H1 (cell line): ENCODE measurements at places on chromosomes 7 and 10.

GRCh38 chr10:123906884-123907652, 15.5 kb upstream of the CPXM2 start:
- no peak for DNase-seq

GRCh38 chr10:32982911-32983909, 25.2 kb upstream of the ITGB1 start:
- no peak for DNase-seq

DNA sequence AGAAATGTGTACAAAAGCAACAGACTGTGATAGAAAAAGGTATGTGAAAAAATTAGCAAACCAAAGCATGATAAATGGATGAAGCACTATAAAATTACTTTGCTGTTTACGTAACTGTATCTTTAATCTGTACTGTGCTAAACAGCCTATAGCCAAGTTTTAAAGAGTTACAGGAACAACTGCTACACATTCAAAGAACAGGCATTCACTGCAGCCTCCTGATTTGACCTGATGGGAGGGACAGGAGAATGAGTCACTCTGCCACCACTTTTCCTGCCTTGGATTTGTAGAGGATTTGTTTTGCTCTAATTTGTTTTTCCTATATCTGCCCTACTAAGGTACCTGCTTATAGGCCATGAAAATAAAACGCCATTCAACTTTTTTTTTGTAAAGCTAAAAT, 116.1 kb downstream of the FANK1 start:
- no peak for DNase-seq

GRCh38 chr10:100983868-100984671, 3.2 kb downstream of the MRPL43 start:
- DNase-seq = no peak

GRCh38 chr7:29127527-29127926, 18.8 kb downstream of the CPVL start:
- no peak for DNase-seq

GRCh38 chr10:4108693-4109092, 323.7 kb upstream of the KLF6 start:
- DNase-seq = no peak

GRCh38 chr10:72736828-72737220, 44.9 kb downstream of the MCU start:
- no peak for DNase-seq

DNA sequence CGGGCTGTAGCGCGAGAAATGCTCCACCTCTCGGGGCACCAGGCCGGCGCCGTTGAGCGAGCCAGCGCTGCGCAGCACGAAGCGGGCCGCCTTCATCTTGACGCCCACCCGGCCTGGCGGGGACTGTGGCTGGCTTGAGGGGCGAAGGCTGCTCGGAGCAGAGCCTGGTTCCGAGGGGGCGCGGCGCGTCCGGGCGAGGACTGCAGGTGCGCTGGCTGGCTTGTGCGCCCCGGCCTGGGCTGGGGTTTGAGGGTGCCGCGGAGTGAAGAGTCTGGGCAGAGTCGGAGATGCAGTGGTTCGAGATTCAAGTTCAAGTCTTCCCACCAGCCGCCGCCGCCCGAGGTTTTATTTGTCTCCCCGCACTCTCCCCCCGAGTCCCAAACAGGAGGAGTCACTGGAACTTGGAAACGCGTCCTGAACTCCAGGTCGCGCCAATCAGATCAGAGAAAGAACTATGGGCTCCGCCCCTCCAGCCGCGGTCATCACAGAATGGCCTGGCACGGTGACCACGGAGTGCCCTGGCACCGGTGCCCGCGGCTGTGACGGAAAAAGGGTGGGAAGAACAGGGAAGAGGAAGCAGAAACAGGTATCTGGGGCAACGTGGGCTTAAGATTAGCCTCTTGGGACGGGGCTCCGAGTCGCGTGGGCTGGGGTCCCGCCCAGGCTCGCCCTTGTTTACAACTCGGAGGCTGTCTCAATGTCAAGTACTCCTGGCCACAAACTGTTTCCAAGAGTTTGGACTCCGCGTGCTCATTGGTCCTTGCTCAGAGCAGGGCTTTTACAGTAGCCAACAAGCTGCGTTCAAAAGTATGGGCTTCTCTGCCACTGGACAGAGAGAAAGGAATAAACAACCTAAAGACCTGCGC, at the start of gene PDK4:
Gene PDK4 (minus strand): TSS at position 319 of the 866 bp plus-strand sequence. CDS start 223 bp downstream, at position 96.
- DNase-seq = peak; percentile 85

DNA sequence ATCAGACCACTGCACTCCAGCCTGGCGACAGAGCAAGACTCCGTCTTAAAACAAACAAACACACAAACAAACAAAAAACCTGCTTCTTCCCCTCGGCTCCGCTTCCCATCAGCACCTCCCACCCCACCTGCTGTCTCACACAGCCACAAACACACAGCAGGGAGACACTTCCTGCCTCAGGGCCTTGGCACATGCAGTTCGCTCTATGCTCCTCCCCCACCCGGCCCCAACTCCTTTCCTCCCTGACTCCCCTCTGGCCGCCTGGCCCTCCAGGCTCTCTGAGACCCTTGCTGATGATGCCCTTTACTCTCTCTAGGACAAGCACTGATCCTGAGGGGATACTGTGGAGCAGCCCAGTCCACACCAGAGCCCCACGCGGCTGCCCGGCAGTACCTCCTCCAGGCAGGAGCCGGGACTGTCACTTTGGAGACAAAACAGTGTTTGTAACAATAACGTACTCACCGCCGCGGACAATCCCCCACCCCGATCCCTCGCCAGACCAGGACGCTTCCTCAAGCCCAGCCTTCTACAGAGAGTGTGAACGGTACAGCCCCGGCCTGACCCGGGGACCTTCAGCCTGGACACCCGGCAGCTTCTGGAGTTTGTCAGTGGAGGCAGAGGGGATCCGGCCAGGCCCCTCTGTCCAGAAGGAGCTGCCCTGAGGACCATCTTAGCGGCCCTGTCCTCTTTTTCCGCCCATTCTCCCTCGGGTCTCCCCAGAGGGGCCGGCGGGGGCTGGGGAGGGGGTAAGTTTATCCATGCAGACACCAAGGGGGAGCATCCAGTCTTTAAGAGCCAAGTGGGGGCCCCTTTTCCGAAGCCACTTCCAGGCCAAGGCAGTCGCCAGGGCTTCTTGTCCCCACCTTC, 50.0 kb upstream of the GTF2IRD1 start:
- DNase-seq = no peak

GRCh38 chr10:124742413-124743190, 1.6 kb downstream of the FAM53B start:
- no peak for DNase-seq

DNA sequence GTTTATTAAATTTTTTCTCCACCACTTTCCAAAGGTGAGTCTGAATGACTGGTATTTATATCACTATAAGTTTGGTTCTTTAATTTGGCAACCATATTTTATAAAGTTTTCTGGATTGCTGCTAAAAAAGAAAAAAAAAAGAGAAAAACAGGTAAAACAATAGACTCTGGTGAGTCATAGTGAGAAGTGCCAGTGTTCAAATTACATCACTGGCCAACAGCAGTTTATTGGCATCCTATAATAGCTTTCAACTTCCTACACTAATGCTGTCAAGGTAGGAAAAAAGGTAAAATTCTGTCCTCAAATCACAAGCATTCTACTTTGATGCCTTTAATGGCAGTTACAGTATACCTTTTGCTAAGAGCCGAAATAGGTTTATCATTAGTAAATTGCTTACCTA, 808.8 kb downstream of the GRM8 start:
- no peak for DNase-seq

DNA sequence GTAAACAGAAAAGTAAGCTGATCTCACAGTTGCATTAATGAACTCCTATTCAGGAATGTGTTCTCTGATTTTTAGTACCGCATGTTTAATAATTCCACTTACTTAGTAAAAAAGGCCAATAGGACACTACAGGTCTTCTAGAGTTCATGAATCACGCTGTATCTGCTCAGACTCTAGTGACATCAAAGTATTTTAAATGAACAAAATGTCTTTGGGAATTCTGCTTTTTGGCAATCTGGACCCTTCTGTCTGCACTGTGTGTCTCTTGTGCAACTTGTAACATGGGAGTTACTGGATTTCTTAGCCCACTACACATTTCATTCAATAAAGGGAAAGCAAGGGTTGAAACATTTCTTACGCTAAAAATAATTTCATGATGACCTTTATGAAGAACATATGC, 50.2 kb downstream of the RABGEF1 start:
- no peak for DNase-seq

GRCh38 chr7:4074994-4075393, 607.1 kb upstream of the FOXK1 start:
- peak; percentile 38 for DNase-seq

DNA sequence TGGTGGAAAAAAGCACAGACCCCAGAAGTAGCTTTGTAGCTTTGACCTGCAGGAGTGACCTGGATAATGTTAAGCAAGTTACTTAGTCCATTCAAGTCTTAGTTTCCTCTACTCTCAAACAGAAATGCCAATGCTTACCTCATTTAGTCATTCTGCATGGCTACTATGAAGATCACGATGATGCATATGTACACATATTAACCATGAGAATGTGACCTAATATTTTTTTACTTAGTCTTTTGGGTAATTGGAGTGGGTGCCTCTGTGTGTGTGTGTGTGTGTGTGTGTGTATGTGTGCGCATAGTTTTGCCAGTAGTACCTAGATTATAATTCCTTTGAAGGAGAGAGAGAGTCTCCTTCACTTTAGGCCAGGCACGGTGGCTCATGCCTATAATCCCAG, 95.8 kb downstream of the NRP1 start:
- no peak for DNase-seq

DNA sequence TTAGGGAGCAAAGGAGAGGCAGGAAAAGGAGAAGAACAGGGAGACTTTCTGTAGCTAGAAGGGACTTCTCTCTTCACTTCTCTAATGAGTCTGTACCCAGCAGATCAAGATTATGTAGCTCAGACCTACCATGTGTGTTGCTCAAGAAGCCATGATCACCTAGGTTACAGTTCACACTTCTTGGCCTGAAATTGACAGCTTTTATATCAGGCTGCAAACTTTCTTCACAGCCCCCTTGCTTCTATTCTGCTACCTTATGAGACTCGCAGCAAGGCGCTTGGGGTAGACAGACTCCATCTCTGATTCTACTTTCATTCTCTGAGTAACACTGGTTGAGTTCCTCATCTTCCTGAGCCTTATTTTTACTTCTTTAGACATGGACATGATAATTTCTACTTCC, 19.6 kb upstream of the GIMAP2 start:
- no peak for DNase-seq

DNA sequence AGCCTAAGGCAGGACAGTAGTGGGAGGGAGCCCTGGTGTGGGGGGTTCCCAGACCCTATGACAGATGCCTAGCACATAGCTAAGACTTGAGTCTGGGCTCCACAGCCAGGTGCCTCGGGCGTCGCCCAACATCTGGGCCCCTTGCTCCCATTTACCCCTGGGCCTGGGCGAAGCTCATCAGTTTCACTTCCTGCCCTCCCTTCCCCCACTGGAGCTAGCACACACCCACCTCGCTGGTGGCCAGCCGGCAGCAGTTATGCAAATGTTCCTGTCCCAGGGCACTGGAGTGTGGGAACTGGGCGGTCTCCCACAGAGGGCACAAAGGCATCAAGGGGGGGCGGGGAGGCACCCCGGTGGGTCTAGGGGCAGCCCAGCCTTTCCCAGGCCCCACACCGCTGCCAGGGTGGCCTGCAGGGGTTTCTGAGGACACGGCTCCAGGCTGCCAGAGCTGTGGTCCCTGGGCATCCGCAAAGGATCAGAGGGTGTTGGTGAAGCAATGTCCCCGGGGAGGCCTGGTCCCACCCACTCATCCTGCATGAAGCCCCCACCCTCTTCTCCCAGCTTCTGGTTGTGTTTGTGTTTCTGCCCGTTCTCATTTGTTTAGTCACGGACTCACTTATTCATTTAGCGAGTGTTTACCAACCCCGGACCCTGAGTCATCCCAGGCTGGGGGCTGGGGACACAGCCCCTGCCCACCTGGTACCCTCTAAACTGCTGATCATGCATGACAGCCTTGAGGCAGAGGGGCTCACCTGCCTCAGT, 20.4 kb downstream of the SH2B2 start:
- DNase-seq = peak; percentile 47

DNA sequence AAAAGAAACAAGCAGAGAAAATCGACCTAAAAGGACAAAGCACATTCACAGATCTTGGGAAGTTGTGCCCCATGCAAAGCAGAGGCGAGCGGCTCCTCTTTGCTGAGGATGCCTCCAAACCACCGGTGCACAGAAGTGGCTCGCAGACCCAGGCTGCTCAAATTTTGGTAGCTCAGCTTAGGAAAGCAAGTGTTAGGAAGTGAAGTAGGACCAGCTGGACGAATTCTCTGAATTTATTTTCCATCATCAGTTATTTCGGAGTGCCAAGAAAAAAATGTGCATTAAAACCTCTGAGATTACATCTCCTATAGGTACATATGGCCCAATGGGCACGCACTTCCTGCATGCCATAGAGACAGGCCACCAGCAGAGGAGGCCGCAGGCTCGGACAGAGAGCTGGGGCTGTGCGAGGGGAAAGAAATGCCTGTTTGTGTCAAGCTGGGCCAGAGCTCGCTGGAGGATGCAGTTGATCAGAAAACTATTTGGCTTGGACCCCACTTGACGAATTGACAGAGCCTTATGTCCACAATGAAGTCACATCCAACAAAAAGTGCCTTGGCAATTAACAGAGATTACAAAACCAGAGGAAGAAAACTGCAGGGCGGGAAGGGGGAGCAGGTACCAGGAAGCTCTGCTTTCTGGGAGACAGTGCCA, 122.3 kb upstream of the LYZL2 start:
- DNase-seq = peak; percentile 31

GRCh38 chr10:131881104-131881880, 19.5 kb upstream of the PPP2R2D start:
- DNase-seq = no peak

DNA sequence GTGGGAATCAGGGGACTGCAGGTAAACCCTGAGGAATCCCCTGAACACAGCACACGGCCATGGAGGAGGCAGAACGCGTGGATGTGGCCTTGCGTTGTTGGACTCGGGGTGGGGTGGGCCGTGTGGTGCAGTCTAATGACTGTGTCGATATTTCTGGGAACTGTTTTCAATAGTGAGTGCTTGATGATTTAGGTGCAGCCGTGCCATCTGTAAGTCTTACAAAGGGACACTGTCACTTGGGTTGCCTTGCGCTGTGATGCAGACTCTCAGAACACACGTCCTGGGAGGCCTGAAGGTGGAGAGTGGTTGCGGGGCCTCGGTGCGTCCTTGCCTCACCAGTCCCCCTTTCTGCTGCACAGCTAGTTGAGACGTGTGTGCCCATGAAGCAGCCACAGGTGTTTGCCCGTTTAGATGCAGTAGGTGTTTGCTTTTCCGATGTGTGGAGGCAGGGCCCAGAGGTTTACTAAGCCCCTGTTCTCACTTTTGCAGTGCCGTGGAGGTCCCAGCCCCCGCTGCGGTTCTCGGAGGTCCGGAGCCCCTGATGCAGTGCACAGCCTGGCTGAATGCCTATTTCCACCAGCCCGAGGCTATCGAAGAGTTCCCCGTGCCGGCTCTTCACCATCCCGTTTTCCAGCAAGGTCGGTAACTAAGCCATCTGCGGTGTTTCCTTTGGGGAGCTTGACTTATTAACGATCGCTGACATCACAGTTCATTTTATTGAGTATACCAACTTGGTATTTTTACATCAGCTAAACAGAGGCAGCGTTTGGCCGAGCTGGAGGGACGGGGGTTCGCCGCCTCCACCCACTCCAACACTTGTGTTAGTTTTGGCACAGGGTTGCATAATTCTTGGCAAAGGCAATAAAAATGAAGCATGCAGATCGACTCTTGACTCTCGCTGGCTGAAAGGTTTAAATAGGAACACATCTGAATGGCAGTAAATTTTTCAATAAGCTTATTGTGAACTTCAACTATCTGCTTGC, 240.7 kb downstream of the MGMT start:
- no peak for DNase-seq
